ENCODE measurements at places on chromosomes 3 and 15. TPM values are rescaled to one million over a fixed set of nuclear protein-coding genes. Genes with fewer than 3 reads are reported as not detected.

The CYB561D2 gene
- polyA plus RNA-seq, result 35.2 TPM

The RASGRF1 gene
- polyA plus RNA-seq, result 0.50 TPM

The RGMA gene
- 2.6 TPM for polyA plus RNA-seq

The CNTN3 gene
- polyA plus RNA-seq, result 0.85 TPM

The CCDC39 gene
- polyA plus RNA-seq, result 0.11 TPM

The UBAP1L gene
- 8.4 TPM for polyA plus RNA-seq

The ANKRD34C gene
- not detected for polyA plus RNA-seq

The SMCO1 gene
- not detected for polyA plus RNA-seq

The PARP15 gene
- 128 TPM for polyA plus RNA-seq

The C3orf49 gene
- not detected for polyA plus RNA-seq

The ELL3 gene
- 44.4 TPM for polyA plus RNA-seq

The ACKR2 gene
- polyA plus RNA-seq, result 0.33 TPM

The MYO5C gene
- polyA plus RNA-seq, result 2.2 TPM

The PAK6 gene
- 0.38 TPM for polyA plus RNA-seq

The ACKR4 gene
- polyA plus RNA-seq, result 1.2 TPM

The KNG1 gene
- polyA plus RNA-seq, result not detected

The TAGLN3 gene
- polyA plus RNA-seq, result not detected

The CCR2 gene
- polyA plus RNA-seq, result 5.0 TPM

The ALDH1A2 gene
- polyA plus RNA-seq, result 1.3 TPM

The PLSCR1 gene
- polyA plus RNA-seq, result 43.8 TPM

The MKRN2OS gene
- polyA plus RNA-seq, result not detected

The IFRD2 gene
- polyA plus RNA-seq, result 76.7 TPM

The PIF1 gene
- polyA plus RNA-seq, result 7.7 TPM

The SLC24A5 gene
- not detected for polyA plus RNA-seq

The EFCAB12 gene
- polyA plus RNA-seq, result 1.0 TPM

The ROPN1 gene
- 0.06 TPM for polyA plus RNA-seq

The PHLDB2 gene
- polyA plus RNA-seq, result 18.8 TPM

The FOXL2 gene
- not detected for polyA plus RNA-seq

The ARGFX gene
- not detected for polyA plus RNA-seq

The MEX3B gene
- polyA plus RNA-seq, result 1.1 TPM

The TEX264 gene
- polyA plus RNA-seq, result 57.9 TPM

The ERICH6 gene
- not detected for polyA plus RNA-seq

The CLDN16 gene
- 0.07 TPM for polyA plus RNA-seq

The ARL14 gene
- polyA plus RNA-seq, result not detected

The SLC22A14 gene
- polyA plus RNA-seq, result not detected

The RAD51 gene
- polyA plus RNA-seq, result 2.0 TPM

The CPNE9 gene
- polyA plus RNA-seq, result 0.17 TPM

The TEX9 gene
- polyA plus RNA-seq, result 4.1 TPM

The CHRNA5 gene
- 0.11 TPM for polyA plus RNA-seq

The RTP1 gene
- polyA plus RNA-seq, result not detected

The CYP11A1 gene
- 1.7 TPM for polyA plus RNA-seq

The TGM4 gene
- polyA plus RNA-seq, result not detected

The GUCA1C gene
- not detected for polyA plus RNA-seq

The MESP1 gene
- polyA plus RNA-seq, result 0.45 TPM

The DCLK3 gene
- not detected for polyA plus RNA-seq

The SNX33 gene
- polyA plus RNA-seq, result 4.3 TPM

The PDZRN3 gene
- polyA plus RNA-seq, result 1.9 TPM

The SLC12A1 gene
- not detected for polyA plus RNA-seq

The TM4SF1 gene
- polyA plus RNA-seq, result 56.8 TPM

The RAB6B gene
- 1.3 TPM for polyA plus RNA-seq

The IL17RC gene
- polyA plus RNA-seq, result 12.6 TPM

The CISH gene
- 6.7 TPM for polyA plus RNA-seq

The SNAPC5 gene
- 30.6 TPM for polyA plus RNA-seq
